ENCODE measurements at places on chromosomes 2 and 18.

GRCh38 chr2:148875387-148876051 is 492 bp downstream of the KIF5C start:
- no peak for DNase-seq

DNA sequence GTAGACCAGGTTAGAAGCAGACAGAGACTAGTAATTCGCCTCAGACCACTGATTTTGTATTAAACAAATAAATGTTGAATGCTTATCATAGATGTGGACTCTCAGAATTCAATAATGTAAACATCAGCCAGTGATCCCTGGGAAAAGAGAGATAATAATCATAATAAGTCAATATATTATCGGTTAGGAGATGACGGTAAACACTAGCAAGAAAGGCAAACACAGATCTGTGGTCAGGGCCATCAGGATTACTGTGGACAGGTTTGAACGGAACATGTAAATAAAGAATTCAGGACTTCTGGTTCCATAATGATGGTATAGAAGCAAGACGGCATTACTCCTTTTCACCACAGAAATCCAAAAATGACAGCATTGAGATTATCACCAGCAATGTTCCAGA is 861.6 kb downstream of the CBLN2 start:
- DNase-seq = no peak

DNA sequence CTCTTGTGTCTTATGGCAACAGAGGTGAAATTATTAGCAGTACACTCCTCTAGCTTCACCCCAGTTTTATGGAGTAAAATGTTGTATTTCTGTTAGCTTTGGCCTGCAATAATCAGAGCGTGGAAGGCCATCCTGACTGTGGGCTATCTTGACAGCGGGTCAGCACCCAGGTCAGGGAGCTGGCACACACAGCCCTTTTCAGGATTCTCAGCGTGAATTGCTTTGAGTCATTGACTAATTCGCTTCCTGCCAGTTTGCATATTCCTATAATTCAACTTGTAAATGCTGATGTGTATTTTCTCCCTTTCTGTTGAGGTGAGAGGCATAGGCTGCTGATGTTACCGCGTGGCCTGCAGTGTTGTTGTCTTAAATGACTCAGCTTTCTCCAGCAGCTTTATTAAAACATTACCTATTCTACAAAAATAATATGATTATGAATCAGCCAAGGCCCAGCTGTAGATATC is 109.6 kb upstream of the EML6 start:
- DNase-seq = no peak

- DNase-seq = no peak
Observed at GRCh38 chr18:37665346-37665745, 99.7 kb upstream of the CELF4 start.

GRCh38 chr2:183037553-183038340 is 510 bp downstream of the NCKAP1 start:
- DNase-seq = no peak

- DNase-seq = no peak
Observed at GRCh38 chr2:10558281-10559030, 110.3 kb upstream of the ODC1 start.

GRCh38 chr2:72738096-72738495 is 87.7 kb downstream of the EXOC6B start:
- no peak for DNase-seq

DNA sequence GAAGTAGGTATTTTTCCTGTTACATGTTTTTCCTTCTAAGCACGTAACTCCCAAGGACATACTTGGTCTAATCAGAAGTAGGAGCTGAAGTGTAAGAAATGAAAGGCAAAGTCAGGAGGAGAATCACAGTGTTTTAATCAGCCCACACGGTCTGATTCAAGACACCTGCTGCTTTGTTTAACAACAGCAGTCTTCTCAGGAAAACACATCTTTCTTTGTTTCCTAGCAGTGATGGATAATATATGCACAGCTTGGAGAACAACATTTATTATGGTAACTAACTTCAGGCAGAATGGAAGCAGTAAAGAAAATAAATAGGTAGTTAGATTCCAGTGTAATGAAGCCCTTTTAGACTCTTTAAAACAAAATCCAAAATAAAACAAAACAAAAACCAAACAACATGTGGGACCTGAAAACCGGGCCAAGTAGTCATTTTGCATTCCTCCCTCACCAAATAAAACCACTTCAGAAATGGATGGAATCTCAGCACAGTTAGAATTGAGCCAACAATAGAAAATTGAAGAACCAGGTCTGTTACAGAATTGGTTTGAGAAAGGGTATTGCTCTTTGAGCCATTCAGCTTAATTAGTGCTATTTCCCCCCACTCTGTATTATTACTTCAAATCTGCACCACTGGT is 61.1 kb upstream of the UGP2 start:
- no peak for DNase-seq

DNA sequence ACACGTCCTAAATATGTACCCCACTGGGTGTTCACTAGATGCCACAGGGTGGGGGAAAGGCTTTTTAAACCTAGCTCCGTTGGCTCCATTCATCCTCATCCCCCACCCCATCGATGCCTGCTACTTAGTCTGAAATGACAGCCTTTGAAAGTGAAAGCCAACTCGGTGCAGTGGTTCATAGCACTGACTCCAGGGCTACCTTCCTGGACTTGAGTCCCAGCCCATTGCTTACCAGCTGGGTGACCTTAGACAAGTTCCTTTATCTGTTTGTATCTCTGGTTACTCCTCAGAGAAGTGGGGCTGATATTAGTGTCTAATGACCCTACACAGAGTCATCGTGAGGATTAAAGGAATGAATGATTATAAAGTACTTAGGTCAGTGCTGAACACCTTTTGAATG is 24.4 kb downstream of the EHD3 start:
- no peak for DNase-seq

- DNase-seq = no peak
Observed at GRCh38 chr2:12316476-12316875, 400.3 kb upstream of the TRIB2 start.

GRCh38 chr2:136809998-136810397 is 44.7 kb downstream of the THSD7B start:
- no peak for DNase-seq

GRCh38 chr2:75637568-75637967 is 9.0 kb upstream of the MRPL19 start:
- no peak for DNase-seq

- no peak for DNase-seq
Observed at GRCh38 chr18:23994361-23994902, 20.1 kb upstream of the TTC39C start.

DNA sequence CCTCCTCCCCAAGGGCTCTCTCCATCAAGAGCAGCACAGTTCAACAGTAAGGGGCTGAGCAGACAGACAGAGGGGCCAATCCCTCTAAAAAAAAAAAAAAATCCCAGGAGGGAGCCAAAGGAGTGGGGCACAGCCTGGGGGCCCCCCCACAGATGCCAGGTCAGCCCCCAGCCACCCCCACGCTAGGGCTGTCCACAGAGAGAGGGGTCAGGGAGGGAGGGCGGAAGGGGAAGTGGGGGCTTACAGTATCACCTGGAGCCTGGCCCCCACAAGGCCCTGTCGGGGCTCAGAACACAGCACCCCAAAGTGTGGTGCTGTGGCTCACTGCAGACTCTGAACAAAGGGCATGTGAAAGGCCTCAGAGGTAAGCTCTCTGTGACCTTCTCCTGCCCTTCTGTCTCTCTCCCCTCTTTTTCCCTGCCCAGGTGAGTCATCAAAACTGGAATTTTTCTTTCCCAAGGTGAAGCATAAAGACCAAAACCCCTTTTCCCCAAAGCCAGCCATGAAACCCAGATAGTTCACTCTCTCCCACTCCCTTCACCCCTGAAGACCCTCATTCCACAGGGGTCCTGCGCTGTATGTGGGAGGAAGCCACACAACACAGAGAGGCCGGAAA is 13.9 kb downstream of the BIN1 start:
- no peak for DNase-seq

- DNase-seq = no peak
Observed at GRCh38 chr2:233679196-233679595, 2.5 kb upstream of the UGT1A7 start.

- no peak for DNase-seq
Observed at GRCh38 chr2:230723363-230723762, 10.7 kb downstream of the CAB39 start.

DNA sequence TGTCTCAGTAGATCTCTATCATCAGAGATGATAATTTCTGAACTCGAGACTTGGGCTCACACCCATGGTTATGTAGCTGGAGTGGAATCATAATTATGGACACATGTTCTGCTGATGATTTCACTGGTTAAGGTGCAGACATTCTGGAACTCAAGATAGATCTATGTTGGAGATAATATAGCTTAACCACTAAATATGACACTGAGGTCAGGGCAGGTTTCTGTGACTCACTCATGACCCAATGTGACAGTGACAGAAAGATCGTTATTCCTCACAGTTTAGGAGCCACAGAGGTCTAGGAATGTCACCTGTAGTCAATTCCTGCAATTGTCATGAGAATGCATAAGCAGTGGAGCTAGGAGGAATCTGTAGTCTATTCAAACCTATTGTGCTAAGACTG is 828.6 kb downstream of the TRIB2 start:
- DNase-seq = no peak

Data from NCI-H446 treated with DMSO at 0.1 percent for 48 hours (cell line).